ENCODE measurements at places on chromosomes 13 and 19. TPM values are rescaled to one million over a fixed set of nuclear protein-coding genes. Genes with fewer than 3 reads are reported as not detected.

The MYO1F gene
- total RNA-seq, result 20.4 TPM

DNA sequence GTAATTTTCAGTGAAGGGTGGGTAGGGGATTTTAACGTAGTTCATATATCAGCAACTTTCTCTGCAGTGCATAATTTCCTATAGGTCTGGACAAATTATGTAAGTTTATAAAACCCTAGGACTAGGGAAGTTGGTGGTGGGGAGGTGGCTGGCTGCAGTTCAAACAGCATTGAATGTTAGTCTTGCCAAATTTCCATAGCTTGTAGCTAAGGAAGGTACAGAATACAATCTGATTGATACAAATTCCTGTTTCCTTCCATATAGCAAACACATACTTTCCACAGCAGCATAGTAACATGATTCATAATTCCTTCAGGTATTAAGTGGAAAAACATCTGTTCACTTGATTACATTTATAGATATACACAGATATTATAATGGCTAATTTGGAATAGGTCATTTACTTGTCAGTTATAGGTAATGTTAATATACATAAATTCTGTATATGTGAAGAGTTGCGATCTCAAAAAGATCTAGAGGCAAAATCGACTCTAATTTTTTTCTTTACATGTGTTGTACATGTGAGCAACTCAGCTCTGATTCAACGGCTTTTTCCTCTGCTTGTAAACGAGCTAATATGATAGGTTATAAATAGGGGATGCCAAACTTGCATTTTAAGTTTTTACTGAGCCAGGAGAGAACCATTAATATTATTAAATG, 233.4 kb upstream of the CSNK1A1L start:
- DNase-seq, result no peak

The ABHD13 gene
- total RNA-seq, result 10.1 TPM

The C19orf47 gene
- 17.4 TPM for total RNA-seq

- DNase-seq, result no peak
Measured at GRCh38 chr19:39941615-39942365, 7.4 kb upstream of the FCGBP start.

GRCh38 chr13:33617055-33617454, 200.9 kb upstream of the RFC3 start:
- DNase-seq, result no peak

DNA sequence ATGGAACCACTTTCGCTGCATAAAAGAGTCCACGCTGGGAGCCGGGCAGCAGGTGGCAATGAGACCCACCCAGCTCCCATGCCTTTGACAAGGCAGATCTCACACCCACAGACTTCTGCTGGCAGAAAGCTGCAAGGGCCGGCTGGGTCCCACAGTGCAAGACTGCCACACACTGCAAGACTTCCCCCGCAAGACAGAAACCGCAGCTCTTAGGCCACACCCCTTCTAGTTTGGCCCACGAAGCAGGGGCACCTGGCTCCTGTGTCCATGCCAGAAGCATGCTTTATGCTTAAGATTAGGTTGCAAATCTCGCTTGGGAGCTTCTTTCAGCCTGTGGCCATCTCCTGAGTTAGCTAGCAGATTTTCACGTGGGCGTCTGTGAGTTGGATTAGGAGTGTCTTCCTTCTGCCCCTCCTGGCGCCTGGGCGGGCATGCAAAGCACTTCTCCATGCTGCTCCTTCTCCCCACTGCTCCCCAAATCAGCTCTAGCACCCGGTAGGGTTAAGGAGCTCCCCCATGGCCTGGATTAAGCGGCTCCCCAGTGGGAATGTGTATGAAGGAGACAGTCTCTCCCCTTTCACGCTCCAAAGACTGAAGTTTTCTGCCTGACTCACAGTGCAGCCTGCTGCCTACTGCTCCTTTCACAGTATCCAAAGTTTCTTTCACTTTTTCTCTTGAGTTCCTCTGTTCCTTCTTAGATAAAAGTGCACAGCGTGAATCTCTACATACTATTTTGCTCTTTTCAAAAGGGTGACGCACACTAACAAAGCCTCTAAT, 17.7 kb downstream of the GPC6 start:
- DNase-seq, result no peak

The LILRB5 gene
- 12.3 TPM for total RNA-seq

DNA sequence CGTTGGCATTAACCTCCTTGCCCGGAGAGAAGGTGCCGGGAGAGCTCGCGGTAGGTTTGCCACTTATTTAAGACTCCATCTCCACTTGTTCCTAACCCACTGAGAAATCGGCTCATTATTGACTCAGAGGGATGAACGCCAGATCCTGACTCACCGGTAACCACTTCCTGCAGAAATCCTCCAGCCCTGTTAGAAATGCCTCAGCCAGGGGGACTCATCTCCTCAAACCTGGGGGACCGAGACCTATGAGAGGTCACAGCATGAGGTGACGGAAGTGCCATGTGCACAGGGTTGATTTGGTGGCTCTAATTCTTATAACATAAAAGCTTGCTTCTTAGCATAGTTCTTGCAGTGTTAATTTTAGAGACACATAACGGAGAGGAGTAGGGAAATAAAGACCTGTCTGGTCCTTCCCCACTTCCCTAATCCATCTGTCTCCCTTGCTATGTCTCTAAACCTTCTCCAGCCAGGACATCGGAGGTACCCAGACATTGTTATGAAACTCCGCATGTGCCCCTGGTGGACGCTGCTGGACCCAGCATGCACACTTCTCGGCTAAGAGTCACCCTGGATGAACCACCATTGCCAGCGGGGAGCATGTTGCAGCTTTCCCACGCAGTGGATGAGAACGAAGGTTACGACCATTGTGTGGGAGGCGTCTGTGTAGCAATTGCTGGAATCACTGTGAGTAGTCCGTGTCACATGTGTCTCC, 158.9 kb downstream of the EFNB2 start:
- DNase-seq, result no peak

The SNAPC2 gene
- 17.4 TPM for total RNA-seq

DNA sequence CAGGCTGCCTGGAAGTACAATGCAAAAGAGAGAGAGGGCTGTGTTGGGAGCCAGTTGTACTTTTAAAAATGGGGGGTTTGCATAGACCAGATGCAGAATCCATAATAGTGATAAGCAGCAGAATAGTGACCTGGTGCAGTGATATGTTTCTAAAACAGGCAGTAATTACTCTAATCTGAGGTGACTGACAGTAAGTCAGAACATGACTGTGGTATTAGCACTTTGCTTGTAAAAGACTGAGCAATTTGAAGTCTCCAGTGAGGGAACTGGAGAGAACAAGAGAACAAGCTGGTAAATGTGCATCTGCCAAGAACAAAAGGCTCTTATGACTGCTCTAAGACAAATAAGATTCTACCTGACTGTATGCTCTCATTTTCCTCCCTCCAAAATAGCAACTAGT, 383.4 kb downstream of the ITGBL1 start:
- no peak for DNase-seq

The C19orf73 gene
- not detected for total RNA-seq

The LIM2 gene
- not detected for total RNA-seq
